ENCODE measurements at places on chromosomes 6 and 20.

DNA sequence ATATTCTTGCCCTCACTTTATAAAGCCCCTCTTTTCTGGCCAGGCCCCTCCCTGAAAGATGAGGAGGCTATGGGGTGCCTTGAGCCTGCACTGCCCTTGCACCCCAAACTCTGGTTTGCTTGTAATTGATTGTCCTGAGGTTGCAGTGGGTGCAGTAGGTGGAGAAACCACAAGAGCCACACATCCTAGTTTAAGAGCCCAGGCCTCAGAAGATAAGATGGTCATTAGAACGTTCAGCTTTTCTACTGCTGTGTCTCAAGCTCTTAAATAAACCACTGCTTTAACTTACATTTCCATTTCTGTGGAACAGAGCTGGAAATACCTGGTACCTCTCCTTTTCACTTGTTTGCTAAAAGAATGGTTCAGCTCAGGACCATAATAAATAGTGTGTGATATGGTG lies 9.0 kb downstream of the MRAP2 start:
- DNase-seq = no peak

DNA sequence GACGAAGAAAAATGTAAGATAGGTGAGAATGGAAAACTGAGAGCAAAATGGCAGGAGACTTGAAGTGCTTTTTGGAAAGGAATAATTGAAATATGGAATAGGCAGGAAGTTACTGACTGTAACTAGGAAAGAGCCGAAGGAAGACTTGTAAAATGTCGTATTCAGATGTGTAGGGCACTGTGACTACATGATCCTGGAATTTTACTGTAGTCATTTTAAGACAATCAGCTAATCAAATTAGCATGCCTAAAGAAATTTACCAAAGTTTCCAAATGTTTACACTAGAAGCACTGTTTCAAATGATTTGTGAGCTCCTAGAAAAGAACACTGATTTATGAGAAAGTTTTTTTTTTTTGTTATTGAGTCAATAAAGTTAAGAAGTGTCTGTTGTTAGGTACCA lies 21.2 kb upstream of the ADIG start:
- no peak for DNase-seq

- DNase-seq = no peak
Observed at GRCh38 chr6:43887906-43888683, 118.1 kb downstream of the VEGFA start.

DNA sequence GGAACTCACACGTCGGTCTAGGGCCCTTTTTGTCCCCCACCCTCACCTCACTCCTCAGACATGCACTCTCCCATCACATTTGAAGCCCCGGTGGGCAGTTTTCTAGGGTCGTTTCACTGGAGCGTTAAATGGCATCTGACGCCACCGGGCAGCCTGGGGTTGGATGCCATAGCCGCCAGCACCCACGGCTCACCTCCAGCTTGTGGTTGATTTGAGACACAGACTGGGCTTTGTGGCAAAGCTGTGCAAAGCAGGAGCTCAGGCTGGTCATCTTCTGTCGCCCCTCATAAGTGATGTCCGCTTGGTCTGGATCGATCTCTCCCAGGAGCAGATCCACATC lies 530 bp downstream of the GOPC start:
- no peak for DNase-seq

- no peak for DNase-seq
Observed at GRCh38 chr6:159037756-159038290, 7.0 kb downstream of the TAGAP start.

DNA sequence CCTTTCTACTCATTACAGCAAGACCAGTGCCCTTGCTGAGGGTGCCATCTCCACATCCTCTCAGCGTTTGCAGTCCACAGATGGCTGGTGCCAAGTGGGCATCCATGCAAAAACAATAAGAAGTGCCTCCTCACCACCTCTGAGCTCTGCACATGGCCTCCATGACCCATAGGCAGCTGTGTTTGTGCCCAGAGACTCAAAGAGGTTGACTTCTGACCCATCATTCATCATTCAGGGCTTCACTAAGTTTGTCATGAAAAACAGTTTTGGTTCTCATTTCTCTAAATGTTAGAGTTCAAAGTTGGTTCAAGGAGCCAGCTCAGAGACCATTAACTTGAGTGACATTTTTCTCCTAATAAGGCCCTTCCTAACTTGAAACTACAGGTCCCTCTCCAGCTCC lies 512.6 kb upstream of the MAP3K7 start:
- no peak for DNase-seq

DNA sequence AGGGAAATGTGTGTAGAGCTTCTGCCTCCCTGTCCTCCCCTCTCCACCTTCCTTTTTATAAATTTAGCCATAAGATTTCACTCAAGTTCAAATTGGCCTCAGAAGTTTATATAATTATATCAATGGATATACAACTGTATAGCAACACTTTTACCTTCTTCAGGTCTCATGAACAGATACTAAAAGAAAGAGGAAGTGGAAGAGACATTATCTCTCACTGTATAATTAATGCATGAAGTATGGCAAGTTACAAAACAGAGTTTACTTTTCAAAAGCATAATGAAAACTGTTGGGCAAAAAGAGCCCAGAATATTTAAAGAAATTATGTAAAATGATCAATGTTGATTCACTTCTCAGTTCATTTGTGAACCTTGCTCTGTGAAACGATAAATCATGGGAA lies 99.7 kb downstream of the PDE7B start:
- no peak for DNase-seq

DNA sequence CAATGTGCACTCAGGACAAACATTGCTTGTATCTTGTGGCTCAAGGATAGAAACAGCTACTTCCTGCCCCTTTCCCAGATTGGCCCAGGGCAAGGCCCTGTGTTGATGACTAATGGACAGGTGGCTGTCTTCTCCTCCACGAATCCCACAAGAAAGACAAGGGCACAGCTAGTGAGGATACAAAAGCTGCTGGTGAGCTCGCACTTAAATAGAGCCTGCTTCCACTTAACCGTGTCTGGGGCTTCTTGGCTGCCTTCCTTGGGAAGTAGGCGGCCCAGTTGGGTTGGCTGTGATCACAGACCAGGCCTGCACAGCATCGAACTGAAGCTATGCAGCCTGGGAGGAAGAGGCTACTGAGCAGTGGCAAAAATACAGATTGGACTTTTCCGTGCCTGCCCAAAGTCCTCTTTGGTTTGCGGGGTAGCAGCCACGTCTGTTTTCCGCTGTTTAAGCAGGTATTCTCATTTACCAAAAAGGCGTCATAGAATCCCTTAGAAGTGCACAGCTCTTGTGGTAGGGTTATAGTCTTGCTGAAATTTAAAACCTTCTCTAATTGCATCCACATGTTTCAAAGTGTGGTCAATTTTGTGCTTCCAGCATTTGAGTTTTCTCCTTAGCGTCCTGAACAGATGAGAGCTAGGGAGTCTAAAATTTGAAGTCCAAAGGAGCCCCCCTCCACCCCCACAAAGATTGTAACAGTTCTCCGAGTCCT lies 23.0 kb upstream of the NAA20 start:
- no peak for DNase-seq

DNA sequence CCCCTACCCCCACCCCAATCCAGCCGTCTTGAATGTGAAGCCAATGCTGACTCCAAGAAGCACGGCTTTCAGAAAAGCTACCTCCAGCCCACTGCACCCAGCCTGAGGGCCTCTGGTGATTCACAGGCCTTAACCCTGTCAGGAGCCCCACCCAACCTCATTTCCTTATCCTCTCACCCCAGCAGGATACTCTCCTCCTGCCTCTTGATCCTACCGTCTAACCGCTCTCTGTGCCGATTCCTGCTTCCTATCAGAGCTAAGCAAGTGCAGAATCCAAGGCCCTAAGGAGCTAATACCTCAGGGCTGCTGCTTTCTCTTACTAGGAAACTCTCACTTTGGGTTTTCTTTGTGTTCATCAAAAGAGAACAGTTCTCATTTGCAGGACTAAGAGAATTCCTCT lies 47.2 kb downstream of the TRERF1 start:
- DNase-seq = peak; percentile 16

DNA sequence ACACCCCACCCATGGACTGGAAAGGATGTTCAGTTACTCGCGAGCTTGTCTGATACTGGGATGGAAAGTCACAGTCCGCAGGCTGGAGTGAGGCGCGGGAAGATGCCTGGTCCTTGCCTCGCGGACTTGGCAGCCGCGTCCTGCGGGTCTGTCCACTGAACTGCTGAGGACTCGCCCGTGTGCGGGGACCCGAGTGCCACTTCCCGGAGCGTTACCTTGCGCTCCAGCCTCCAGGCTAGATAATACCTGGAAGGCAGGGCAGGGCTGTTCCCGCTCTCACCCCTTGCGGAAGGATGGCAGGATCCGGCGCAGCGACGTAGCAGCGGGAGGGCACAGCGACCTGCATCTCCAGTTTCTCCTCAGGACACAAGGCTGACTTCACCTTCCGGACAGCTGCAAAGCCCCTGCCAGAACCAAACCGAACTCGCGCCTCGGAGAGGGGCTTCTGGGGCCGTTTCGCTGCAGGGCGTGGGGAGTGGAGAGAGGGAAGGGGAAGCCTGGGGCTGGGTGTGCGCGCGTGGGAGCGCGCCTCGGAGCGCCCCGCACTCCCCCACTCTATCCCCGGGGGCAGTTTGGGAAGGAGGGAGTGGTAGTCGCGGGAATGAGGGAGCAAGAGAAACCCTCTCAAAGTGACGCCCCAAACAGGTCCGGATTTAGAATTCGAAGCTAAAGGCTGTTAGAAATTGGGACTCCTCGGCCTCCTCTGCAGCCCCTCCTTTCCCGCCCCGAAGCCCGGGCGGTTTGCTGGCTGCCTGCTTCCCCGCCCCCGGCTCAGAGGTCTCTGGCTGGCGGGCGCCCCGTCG lies at the start of gene KCNQ5:
Gene KCNQ5 (plus strand): TSS at position 774 of the 803 bp plus-strand sequence.
- DNase-seq = peak; percentile 2

- no peak for DNase-seq
Observed at GRCh38 chr6:27847706-27848105, 64.5 kb downstream of the OR2B2 start.

DNA sequence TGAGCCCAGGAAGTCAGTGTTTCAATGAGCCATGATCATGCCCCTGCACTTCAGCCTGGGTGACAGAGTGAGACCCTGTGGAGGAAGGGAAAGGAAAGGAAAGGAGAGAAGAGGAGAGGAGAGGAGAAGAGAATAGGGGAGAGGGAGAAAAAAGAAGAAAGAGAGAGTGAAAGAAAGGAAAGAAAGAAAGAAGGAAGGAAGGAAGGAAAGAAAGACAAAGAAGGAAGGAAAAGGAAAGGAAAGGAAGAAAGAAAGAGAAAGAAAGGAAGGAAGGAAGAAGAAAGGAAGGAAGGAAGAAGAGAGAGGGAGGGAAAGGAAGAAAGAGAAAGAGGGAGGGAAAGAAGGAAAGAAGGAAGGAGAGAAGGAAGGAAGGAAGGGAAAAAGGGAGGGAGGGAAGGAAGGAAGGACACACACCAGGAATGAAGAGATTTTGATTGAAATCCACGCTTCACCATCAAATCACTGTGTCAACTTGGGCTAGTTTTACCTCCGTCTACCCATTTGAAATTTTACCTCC lies 14.3 kb downstream of the WFDC8 start:
- no peak for DNase-seq

DNA sequence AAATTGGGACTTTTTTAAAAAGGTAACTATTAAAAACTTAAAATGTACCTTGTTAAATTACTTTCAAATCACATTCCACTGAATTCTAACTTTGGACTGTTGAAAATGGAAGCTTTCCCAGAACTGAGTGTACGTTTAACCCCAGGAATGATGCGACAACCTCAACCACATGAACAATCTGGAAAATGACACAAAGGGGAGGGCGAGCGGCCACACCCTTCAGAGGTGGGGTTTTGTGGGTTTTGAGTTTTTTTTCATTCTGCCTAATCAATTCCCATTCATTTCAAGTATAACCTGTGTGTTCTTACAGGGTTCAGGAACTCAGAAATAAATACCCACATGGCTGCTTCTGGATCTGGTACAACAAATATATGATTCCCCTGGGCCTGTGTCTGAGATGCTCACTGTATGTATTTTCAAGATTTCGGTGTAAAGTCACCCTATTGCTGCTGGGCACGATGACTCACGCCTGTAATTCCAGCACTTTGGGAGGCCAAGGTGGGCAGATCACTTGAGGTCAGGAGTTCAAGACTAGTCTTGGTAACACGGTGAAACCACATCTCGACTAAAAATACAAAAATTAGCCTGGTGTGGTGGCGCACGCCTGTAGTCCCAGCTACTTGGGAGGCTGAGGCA lies 21.6 kb downstream of the CNKSR3 start:
- no peak for DNase-seq

GRCh38 chr6:11575408-11576033 lies 38.0 kb downstream of the TMEM170B start:
- no peak for DNase-seq

DNA sequence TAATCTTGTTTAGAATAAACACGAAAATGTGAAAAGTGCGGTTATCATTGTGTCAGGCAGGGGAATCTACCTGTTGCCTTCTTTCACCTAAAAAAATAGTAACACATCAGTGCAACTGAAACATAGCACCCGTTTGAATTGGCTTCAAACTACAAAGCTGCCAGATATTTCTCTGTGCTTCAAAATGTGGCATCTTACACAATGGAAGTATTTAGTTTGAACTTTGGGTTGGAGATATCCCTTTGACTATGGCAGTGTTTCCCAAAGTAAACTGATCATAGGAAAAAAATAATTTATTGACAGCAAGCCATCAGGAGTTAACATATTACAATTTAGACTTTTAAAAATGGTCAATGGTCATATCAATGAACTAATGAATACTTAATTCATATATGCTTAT lies 3.6 kb downstream of the PPP1R3G start:
- DNase-seq = no peak

- no peak for DNase-seq
Observed at GRCh38 chr20:54004445-54004844, 65.9 kb downstream of the BCAS1 start.
